ENCODE measurements at places on chromosomes 6 and 20. TPM values are rescaled to one million over a fixed set of nuclear protein-coding genes. Genes with fewer than 3 reads are reported as not detected.

DNA sequence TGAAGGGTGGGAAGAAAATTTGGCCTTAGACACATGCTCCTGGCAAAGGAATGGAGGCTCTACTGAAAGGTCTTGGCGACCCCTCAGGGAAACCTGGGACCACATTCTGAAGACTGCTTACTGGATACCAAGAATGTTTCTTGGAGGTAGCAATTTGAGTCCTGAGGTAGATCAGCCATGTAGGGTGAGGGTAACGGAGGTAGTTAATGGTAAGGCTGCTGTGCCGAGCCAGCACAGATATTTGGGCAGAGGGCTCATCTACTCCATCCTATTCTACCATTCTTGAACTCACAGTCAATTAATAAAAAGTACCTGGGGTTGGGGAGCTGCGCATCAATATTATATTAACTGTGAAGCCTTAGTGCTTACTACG lies 401 bp upstream of the PHF3 start:
- peak overlapping the region; percentile 84 for H3K27ac ChIP-seq
- H3K4me1 ChIP-seq = peaks cover 40% of the 10 kb centered on the region
- peak overlapping the region; percentile 93 for H3K4me3 ChIP-seq
- peaks cover 5% of the 10 kb centered on the region for H3K36me3 ChIP-seq
- no peaks in the 10 kb centered on the region for H3K27me3 ChIP-seq

The OR2J3 gene
- not detected for total RNA-seq

DNA sequence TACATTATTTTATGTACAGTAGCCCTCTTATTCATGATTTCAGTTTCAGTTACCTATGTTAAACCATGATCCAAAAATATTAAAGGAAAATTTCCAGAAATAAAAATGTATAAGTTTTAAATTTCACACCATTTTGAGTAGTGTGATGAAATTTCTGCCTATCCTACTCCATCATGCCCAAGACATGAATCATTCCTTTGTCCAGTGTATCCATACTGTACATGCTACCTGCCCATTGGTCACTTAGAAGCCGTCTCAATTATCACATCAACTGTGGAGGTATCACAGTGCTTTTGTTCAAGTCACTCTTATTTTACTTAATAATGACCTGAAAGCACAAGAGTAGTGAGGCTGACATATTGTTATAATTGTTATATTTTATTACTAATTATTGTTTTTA lies 32.3 kb upstream of the PLCB4 start:
- H3K4me1 ChIP-seq = no peaks in the 10 kb centered on the region
- H3K27me3 ChIP-seq = no peaks in the 10 kb centered on the region

The PDE10A gene
- not detected for total RNA-seq

- no peaks in the 10 kb centered on the region for H3K36me3 ChIP-seq
- H3K4me1 ChIP-seq = no peaks in the 10 kb centered on the region
- H3K27me3 ChIP-seq = no peaks in the 10 kb centered on the region
- no peak overlapping the region for H3K4me3 ChIP-seq
- H3K27ac ChIP-seq = no peak overlapping the region
These were observed 17.3 kb downstream of the BPHL start for GRCh38 chr6:3135668-3136291.

The TAF4 gene
- 21.1 TPM for total RNA-seq

DNA sequence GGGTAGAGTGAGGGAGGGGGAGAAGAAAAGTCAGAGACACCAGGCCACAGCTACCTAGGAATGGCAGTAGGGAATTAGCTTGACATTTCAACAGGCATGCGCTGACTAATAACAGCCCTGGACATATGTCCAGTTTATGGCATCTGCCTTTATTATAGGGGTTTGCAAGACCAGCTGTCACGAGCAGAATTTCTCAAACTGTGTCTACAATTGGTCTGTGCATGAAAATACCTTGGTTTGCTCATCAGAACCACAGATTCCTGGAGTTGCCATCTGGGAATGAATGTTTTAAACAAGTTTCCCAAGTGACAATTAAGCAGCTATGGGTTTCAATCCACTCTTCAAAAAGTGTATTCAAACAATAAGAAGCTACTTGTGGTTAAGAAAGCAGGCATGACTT lies 110.3 kb upstream of the ENPP5 start:
- no peaks in the 10 kb centered on the region for H3K36me3 ChIP-seq
- no peaks in the 10 kb centered on the region for H3K4me1 ChIP-seq
- H3K4me3 ChIP-seq = no peak overlapping the region
- no peak for DNase-seq

- H3K36me3 ChIP-seq = no peaks in the 10 kb centered on the region
- no peak for DNase-seq
- H3K27ac ChIP-seq = no peak overlapping the region
- H3K27me3 ChIP-seq = peaks cover 18% of the 10 kb centered on the region
These were observed 84.2 kb downstream of the CEBPB start for GRCh38 chr20:50274570-50275430.

The POU5F1 gene
- total RNA-seq = not detected

DNA sequence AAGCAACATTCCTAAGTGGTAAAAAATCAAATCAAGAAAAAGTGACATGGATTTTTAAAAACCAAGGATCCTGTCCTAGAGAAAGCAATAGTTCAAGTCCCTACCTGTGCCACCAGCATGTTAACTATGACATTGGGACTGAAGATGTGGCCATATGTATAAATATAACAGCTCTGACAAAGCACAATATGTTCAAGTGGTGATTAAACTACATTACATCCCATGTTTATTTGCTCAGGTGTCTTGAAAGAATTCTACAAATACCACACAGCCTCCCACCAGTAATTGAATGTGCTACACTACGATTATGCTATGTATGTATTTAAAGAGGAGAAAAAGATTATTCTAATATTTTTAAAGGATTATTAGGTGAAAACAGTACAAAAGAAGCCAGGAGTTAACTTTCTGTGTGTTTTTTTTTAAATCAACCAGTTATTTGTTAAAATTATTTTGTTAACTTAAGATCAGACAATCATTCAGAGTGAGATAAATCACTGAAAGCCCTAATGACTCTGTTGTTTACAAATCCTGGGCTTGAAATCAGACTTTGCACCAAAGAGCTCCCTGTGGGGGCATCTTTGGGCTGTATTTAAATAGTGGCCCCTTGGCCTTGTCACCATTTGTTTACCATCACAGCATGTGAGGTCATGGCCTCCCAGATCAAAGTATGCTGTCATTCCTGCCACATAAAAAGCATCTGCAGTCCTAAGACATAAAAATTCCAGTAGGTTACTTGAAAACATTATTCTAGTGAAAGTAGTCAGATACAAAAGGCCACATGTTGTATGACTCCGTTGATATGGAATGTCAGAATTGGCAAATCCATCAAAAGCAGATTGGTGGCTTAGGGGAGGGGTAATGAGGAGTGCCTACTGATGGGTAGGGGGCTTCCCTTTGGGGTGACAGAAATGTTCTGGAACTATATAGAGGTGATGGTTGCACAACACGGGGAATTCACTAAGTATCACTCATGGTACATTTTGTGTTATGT lies 17.1 kb downstream of the TTLL2 start:
- H3K36me3 ChIP-seq = no peaks in the 10 kb centered on the region
- H3K27ac ChIP-seq = no peak overlapping the region
- H3K27me3 ChIP-seq = peaks cover 35% of the 10 kb centered on the region
- H3K4me3 ChIP-seq = no peak overlapping the region
- DNase-seq = no peak

GRCh38 chr6:168841609-168842278 lies 400.8 kb downstream of the SMOC2 start:
- H3K4me3 ChIP-seq = no peak overlapping the region
- H3K27ac ChIP-seq = no peak overlapping the region
- H3K36me3 ChIP-seq = peaks cover 4% of the 10 kb centered on the region

- no peaks in the 10 kb centered on the region for H3K36me3 ChIP-seq
- H3K27ac ChIP-seq = peak overlapping the region; percentile 88
- H3K4me1 ChIP-seq = peaks cover 36% of the 10 kb centered on the region
- peak overlapping the region; percentile 60 for H3K4me3 ChIP-seq
- peaks cover 19% of the 10 kb centered on the region for H3K27me3 ChIP-seq
These were observed 155.1 kb upstream of the SOX4 start for GRCh38 chr6:21438237-21438985.

DNA sequence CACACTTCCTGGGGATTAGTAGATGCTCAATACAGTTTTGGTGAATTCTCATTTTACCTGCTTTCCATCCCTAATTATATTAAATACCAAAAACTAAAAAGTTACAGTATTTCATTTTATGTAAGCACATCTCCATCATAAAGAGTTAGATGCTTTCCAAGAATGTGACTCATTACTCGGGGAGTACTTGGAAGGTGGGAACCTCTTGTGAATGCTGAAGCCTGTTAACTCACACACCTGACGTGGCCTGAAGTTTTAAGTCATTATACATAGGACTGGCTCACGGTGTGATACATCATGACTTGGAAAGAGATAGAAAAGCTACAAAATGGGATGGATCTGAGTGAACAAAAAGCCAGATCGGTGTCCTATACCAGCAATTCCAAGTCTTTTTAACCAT lies 2.2 kb upstream of the OSER1 start:
- no peaks in the 10 kb centered on the region for H3K36me3 ChIP-seq
- no peak overlapping the region for H3K27ac ChIP-seq
- DNase-seq = no peak
- peaks cover 2% of the 10 kb centered on the region for H3K27me3 ChIP-seq
- H3K4me3 ChIP-seq = no peak overlapping the region
- H3K4me1 ChIP-seq = peaks cover 53% of the 10 kb centered on the region

DNA sequence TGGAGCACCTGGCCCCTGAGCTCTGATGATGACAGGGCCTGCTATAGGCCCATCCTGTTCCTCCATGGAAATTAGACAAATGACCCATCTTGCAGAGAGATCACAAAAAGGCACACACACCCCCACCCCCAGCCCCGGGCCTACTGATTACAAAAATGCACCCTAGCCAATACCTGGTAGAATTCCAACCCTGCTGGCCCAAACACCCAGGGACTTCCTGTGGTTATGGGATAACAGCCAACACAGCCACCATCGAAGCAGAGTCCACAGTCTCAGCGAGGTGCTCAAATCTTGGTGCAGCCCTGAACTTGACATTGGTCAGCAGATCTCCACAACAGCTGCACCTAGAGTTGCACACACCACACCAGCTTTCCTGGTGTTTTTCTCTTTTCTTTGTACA lies 17.0 kb downstream of the NCR2 start:
- H3K4me3 ChIP-seq = no peak overlapping the region
- H3K27ac ChIP-seq = no peak overlapping the region
- peaks cover 30% of the 10 kb centered on the region for H3K4me1 ChIP-seq
- H3K36me3 ChIP-seq = peaks cover 13% of the 10 kb centered on the region
- peaks cover 24% of the 10 kb centered on the region for H3K27me3 ChIP-seq

The CRISP2 gene
- total RNA-seq = not detected

GRCh38 chr20:37345339-37346235 lies at the start of gene SRC:
Gene SRC, plus strand, starts transcription at chr20:37346140. Its CDS starts 38,014 bp downstream, at chr20:37384154.
- H3K27ac ChIP-seq = no peak within 1 kb of the TSS
- no peaks in the 10 kb centered on the region for H3K36me3 ChIP-seq
- no peaks in the 10 kb centered on the region for H3K27me3 ChIP-seq
- H3K4me1 ChIP-seq = peaks cover 17% of the 10 kb centered on the region
- DNase-seq = peak; percentile 51

- DNase-seq = no peak
- no peak overlapping the region for H3K4me3 ChIP-seq
These were observed 4.5 kb upstream of the SLC22A1 start for GRCh38 chr6:160117137-160117536.

- no peak for DNase-seq
- H3K27me3 ChIP-seq = no peaks in the 10 kb centered on the region
- H3K27ac ChIP-seq = no peak overlapping the region
- no peak overlapping the region for H3K4me3 ChIP-seq
- no peaks in the 10 kb centered on the region for H3K4me1 ChIP-seq
- H3K36me3 ChIP-seq = peaks cover 1% of the 10 kb centered on the region
These were observed 6.0 kb downstream of the DDX43 start for GRCh38 chr6:73400656-73401055.

DNA sequence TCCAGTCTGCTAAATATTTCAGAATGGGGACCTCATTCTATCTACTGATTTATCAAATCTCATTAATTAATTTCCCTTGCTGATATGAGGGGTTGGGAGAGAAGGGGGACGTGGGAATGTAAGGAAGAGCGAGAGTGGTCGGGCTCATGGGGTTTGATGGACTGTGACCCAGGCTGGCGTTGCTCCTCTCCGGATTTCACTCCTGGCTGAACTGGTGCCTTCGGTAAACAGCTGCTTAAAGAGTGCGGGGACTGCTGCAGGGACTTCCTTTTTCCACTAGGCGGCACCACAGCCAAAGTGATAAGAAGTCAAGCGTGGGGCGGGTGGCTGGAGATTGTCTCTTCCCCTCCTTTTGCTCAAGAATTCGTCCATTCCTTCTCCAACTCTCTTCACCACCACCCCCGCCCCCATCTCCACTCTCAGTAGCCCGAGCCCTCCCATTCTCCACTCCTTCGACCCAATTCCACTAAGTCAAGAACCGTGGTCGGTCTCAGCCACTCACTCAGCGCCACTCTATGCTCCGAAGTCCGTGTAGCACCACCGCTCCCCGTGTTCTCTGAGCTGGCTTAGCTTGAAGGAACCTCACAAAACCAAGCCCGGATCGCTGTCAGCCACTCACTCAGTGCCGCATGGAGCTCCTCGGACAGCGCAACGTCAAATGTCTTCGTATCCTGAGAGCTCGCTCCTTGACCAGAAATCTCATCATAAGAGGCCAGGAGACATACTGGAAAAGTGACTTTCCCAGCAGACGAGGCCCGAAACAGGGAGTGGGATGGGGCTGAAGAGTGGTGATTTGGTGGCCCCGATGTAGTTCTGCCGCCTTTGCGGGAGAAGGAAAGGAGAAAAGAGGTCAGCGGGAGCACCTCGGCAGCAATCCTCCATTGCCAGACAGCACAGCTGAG lies 9.7 kb downstream of the TRIM31 start:
- peaks cover 65% of the 10 kb centered on the region for H3K27me3 ChIP-seq
- DNase-seq = peak; percentile 90
- H3K36me3 ChIP-seq = no peaks in the 10 kb centered on the region
- H3K27ac ChIP-seq = no peak overlapping the region

DNA sequence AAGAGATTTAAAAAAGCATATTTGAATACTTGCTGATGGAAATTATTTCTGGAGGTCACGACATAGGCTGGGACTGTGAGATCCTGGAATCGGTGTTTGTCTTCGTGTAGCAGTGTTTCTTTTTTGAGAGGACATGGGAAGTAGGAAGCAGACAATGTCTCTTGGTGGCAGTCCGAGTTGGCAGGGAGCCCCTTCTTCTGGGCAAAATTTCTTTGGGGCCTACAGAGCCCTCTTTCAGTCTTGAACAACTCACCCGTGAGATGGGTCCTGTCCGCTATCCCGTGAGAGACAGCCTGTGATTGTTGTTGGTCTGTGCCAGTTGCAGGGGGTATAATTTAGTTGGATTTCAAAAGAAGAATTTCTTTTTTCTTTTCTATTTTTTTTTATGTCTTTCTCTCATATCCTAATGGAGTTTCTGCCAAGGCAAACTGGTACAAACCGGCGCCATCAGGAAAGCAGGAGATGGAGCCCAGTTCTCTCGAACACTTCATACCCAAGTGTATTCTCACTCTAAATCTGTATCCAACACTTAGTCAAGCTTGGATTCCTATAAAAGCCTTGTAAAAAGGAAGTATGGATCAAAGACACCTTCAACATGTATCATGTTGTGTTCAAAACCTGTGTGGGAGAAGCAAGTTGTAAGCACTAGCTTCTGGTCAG lies 785.1 kb downstream of the MAFB start:
- H3K27ac ChIP-seq = no peak overlapping the region
- no peaks in the 10 kb centered on the region for H3K4me1 ChIP-seq
- no peaks in the 10 kb centered on the region for H3K27me3 ChIP-seq
- H3K4me3 ChIP-seq = no peak overlapping the region
- no peak for DNase-seq

The PSORS1C1 gene
- 0.26 TPM for total RNA-seq
